ENCODE measurements at places on chromosomes 1 and 21. TPM values are rescaled to one million over a fixed set of nuclear protein-coding genes. Genes with fewer than 3 reads are reported as not detected.

GRCh38 chr1:30668546-30669327 is 54.6 kb downstream of the MATN1 start:
- no peak for DNase-seq

DNA sequence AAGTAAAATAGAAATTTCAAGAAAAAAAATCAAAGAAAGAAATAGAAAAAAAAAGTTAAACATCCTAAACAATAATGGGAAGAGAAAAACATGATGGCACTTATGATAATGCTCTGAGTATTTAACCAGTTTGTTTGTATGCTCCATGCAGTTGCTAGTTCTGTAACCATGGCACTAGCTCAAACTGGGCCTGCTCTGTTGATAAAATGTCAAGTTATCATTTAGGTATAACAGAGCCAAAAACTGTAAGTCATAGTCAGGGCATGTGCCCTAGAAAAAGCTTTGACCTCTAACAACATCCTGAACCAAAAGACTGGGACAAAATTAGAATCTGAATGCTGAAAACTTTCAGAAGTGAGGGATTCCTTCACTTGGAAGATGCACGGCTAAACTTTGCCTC is 148.9 kb downstream of the KCNT2 start:
- no peak for DNase-seq

DNA sequence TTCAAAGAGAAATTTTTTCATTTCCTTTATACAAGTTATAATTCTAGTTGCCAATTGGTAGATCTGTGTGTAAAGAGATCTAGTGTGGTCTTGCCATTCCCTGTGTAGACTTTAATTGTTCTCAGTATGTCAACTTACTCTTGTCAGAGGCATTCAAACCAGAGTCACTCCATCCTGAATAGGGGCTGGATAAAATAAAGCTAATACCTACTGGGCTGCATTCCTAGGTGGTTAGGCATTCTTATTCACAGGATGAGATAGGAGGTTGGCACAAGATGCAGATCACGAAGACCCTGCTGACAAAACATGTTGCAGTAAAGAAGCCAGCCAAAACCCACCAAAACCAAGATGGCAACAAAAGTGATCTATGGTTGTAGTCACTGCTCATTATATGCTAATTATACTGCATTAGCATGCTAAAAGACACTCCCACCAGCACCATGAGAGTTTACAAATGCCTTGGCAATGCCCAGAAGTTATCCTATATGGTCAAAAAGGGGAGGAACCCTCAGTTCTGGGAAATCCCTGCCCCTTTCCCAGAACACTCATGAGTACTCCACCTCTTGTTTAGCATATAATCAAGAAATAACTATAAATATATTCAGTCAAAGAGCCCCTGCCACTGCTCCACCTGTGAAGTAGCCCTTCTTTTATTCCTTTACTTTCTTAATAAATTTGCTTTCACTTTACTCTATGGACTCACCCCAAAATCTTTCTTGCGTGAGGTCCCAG is 74.0 kb upstream of the ADAMTS5 start:
- no peak for DNase-seq

AKNAD1 gene
- not detected for polyA plus RNA-seq

FNDC10 gene
- 1.5 TPM for polyA plus RNA-seq

DNA sequence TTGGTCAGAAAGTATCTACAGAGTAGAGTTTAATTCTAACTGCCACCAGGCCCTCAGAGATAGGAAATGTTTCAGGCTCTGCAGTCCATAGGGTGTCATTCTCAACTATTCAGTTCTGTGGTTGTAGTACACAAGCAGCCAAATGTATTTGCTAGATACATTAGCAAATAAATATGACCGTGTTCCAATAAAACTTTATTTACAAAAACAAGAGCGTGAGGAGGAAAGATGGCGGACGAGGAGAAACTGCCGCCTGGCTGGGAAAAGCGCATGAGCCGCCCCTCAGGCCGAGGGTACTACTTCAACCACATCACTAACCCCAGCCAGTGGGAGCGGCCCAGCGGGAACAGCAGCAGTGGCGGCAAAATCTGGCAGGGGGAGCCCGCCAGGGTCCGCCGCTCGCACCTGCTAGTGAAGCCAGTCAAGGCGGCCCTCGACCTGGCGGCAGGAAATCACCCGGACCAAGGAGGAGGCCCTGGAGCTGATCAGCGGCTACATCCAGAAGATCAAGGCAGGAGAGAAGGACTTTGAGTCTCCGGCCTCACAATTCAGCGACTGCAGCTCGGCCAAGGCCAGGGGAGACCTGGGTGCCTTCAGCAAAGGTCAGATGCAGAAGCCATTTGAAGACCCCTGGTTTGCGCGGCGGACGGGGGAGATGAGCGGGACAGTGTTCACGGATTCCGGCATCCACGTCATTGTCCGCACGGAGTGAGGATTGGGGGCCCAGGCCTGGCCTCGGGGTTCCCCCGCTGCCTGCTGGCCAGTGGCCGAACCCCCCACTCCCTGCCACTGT is 286.1 kb downstream of the LRRC40 start:
- DNase-seq, result no peak

SPOCD1 gene
- polyA plus RNA-seq, result 0.24 TPM

DNA sequence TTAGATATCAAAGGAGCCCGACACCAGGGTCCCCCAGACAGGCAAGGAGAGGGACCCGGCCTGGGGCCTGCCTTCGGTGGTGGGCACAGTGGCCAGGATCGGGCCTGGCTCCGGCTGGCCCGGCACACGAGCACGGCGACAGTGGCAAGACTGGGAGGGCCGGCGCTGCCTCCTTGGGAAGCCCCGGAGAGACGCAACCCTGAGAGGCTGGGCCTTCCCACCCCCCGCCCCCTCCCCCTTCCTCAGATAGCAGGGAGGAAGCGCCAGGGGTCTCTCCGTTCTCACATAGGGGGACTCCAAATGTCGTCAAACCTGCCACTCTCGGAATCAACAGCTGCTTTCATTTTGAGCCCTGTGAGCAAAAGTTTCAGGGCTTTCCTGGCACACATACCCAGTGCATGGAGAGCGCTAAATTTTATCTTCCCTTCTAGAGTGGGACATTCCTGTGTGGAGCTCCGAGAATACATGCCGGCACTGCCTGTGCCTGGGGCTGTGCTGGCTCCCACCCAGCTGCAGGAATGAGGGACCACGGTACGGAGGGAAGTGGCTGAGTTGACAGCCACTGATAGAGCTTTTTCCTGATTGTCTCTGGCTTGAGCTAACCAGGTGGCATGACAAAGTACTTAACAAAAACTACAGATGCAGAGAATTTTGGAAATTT is 62.4 kb downstream of the CD247 start:
- DNase-seq, result no peak

CFHR1 gene
- 0.30 TPM for polyA plus RNA-seq

- DNase-seq, result no peak
These were observed 291.6 kb downstream of the PTBP2 start for GRCh38 chr1:97013136-97013535.

DNA sequence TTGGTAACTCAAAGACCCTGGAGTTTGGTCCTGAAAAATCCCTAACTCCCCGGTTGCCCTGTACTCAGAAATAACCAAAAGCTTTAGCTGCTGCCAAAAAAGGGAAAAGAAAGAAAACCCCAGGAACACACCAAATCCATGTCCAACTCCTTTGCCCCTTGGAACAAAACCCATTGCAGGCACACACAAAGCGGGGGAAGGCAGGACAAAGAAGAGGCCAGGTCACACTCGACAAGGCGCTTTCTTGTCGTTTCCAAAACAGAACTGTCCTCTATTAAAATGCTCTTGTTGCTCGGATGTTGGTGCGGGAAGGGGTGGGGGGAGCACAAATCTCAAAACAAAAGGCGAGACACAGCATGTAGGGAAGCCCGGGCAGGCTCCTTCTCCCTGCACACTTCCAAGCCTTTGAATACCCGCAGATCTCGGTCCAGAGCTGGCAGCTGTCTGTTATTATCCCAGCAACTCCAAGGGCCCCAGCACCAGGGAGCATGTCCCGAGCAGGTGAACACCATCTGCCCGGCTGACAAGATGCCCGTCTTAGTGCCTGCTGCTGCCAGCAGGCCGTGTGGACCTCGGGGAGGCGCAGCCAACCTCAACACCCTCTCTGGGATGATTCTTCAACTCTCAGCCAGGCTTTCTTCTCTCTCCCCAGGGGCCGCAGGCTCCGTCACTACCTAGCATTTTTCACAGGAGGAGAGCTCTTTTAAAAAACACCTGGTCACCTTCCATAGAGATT is 96.4 kb downstream of the SSBP3 start:
- DNase-seq, result no peak

DNA sequence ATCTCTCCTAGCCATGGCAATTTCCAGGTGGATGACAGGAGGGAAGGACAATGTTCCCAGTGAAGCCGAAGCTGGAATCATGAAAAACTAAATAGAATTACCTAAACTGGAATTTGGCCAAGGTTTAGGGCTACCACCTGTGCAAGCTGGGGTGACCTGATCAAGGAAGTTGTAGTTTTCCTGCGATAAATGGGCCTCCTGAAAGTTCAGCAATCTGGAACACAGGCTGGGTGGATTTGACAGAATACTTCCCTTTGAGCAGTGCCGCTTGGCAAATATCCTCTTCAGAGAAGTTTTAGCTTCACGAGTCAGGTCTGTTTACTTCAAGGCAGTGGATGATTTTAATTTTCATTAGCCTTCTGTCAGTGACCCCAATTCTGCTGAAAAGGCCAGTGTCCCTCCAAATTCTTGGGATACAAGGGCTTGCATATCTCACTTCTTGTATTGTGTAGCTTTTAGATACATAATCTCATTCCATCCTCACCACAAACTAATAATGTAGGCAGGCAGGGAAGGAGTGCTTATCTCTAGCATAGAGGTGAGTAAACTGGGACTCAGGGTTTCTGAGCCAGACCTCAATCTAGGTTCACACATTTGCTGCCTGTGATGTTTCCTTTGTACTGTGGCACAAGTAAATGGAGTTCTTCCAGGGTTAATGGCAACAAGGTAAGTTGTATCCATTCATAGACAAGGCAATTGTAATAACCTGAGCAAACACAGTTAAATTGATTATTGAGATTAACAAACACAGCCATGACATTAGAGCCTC is 349.4 kb downstream of the NUF2 start:
- no peak for DNase-seq

DNA sequence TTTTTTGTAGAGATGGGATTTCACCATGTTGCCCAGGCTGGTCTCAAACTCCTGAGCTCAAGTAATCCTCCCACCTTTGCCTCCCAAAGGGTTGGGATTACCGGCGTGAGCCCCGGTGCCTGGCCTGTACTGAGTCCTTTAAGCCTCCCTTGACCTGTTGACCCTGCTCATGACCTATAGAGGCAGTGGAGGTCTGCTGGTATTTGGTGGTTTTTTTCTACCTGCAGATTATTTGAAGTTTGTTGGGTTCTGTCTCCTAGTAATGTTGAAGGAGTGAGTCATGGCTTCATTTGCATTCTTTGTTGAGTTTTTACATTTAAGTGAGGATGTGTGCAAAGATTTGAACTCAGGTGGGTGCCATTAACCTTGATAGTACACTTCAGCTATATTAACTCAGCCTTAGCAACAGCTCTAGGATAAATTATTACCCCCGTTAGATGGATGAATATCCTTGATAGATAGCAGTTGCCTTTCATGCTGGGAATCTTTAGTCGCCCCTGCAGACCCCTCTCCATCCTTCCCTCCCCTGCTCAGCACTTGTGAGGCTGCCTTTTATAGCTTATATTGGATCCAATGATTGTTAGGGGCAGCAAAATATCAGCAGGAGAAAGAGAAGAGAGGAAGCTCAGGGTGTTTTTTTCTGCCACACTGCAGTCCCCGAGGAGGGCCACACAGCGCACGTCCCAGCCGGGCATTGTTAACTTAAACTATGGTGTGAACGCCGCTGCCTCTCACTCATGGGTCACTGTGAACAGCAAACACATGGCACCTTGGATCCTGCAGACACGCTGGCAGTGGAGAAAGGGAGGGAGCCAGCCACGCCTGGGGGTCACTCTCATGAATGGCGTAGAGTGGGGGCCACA is 14.9 kb upstream of the NPPB start:
- DNase-seq, result no peak

DNA sequence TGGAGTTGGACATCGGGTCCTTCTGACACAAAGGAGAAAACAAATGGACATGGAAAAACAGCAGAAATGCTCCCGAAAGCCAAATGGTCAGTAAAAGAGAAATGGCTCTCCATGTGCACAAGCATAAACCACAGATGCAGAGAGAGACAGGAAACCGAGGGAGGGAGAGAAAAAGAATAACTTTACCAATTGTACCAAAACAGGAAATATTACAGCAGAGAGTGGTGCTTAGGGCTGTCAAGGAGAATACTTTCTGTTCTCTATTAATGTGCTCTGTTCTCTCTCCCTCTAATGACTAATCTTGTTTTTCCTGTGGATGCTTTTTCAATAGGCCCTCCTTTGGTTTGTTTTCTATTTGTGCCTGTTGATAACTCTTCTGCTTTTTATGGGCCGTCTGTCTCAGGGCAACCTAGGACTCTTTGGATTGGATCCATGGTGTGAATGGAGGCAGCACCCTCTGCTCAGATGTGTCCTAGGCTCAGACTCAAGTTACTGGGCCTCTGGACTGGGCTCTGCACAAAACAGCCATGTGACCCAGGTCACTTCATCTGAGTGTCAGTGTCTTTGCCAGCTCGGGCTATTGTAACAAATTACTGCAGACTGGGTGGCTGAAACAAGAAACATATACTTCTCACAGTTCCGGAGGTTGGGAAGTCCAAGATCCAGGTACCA is 663.0 kb downstream of the NPHP4 start:
- DNase-seq, result no peak

GRCh38 chr1:9539829-9540550 is 725 bp downstream of the SLC25A33 start:
- no peak for DNase-seq

DNA sequence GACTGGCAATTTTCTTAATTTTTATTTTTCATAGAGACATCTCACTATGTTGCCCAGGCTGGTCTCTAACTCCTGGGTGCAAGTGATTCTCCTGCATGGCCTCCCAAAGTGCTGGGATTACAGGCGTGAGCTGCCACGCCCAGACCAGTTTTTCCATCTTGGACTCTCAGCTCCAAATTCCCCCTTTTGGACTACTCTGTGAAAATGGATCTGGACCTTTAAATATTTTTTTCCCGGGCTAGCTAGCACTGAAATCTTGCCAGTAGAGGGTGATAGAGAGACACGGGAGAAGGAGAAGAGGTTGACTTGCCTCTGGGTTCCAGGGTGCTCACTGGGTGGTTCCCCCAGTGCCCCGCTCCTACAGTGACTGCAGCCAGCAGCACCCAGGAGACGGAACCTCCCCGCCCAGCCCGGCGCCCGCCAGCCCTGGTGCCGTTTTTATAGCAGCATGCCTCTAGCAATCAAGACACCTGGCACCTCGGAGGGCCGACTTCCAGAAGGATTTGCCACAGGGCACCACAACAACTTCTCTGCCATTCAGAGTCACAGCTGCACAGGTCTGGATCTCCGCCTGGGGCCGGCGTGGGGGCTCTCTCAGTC is 34.7 kb upstream of the SCCPDH start:
- peak; percentile 53 for DNase-seq

- no peak for DNase-seq
These were observed 184.4 kb downstream of the GRIK3 start for GRCh38 chr1:36849956-36850355.

SLAMF7 gene
- 0.18 TPM for polyA plus RNA-seq

TENT5C gene
- 2.4 TPM for polyA plus RNA-seq

DNA sequence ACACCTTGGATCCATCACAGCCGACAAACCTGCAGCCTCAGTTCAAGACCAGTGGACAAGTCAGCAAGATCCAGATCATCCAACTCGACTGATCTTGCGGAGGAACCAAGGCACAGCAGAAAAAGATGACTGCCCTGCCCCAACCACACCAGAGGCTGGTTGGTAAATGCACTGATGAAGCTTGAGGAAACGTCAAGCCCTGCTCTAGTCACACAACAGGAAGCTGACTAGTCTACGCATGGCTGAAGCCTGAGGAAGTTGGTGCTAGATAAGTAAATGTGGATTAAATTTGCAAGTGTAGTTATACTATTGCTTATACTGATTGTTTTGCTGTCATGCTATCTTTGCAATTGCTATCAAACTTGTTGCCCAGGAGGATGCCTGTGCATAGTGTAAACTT is 89.0 kb downstream of the LIPI start:
- no peak for DNase-seq

TCHHL1 gene
- not detected for polyA plus RNA-seq

PRKAB2 gene
- polyA plus RNA-seq, result 28.5 TPM
